ENCODE measurements at places on chromosomes 5 and 9.

DNA sequence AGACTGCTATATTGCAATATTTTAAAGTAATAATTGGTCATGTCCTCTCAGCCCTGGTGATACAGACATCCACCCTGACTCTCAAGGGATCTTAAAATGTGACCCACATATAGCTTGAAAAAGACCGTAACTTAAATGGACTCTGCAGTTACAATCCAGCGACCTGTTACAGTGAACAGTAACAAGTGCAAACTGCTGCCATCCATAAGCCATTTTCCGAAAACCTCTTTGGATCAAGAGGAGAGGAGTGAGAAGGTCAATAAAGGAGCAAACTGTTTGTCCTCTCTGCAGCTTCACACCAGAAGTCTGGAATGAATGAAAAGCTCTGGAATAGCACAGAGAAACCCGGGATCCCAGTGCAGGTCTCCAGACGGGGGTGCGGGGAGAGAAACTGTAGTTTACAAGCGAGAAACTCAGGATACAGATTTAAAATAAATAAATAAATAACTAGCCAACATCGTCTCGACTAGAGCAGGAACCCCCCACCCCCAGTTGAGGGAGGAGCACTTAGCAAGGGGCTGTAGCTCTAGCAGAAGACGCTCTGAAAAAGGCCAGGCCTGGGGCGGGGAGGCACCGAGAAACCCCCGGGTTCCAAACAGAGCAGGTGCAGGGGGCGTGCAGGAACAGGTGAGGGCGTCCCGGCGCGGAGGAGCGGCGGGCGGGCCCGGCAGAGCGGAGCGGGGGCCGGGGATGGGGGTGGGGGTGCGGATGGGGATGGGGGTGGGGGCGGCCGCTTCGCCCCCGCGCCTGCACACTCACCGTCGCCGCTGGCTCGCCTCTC is 572 bp downstream of the ZDHHC21 start:
- DNase-seq, result peak; percentile 10

- DNase-seq, result no peak
These were observed 18.6 kb upstream of the ANKRD18A start for GRCh38 chr9:38638881-38639576.

- no peak for DNase-seq
These were observed 32.2 kb upstream of the PAX5 start for GRCh38 chr9:37066139-37066725.

DNA sequence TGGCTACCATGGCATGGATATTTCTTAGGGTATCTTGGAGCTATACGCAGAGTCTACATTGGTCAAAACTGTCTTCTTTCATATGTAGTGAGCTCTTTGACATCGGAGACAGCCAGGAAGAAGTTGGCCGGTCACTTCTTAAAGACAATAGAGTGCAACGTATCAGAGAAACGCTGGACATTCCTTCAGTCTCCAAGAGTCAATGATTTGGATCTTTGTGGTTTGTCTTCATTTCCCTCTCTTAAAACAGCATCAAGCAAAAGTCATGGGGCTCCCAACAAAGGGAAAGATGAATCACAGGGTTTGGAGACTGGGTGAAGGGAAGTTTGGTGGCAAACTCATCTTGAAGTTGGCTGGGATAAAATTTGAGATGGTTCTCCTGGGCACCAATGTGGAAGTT is 320.1 kb downstream of the AGTPBP1 start:
- DNase-seq, result no peak

GRCh38 chr5:174045470-174046025 is at the start of gene NSG2:
TSS of gene NSG2 (plus strand) at chr5:174045706. CDS start at chr5:174046756, 1,050 bp downstream.
- peak; percentile 74 for DNase-seq

- DNase-seq, result no peak
These were observed 335.4 kb downstream of the NTRK2 start for GRCh38 chr9:85004818-85005413.

GRCh38 chr5:73282383-73282782 is 109.4 kb downstream of the TMEM174 start:
- no peak for DNase-seq

DNA sequence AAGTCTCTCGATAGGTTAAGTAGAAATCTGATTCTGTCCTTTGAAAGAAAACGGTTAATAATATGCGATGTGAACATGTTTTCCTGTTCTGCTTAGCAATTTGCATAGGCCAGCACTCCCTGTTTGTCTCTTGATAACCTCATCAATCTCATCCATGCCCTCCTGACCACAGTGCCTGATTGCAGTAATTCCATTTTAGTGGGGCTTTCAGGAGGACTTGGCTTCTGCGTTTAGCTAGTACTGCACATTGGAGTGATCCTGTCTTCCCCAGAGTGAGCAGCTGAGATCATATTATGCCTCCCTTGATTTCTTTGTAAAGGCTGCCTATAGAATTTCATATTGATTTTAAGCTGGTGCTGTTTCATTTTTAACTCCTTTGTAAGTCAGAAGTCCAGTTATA is 335.9 kb upstream of the ISL1 start:
- DNase-seq, result no peak

- DNase-seq, result no peak
These were observed 193.1 kb downstream of the MEF2C start for GRCh38 chr5:88689668-88690408.

DNA sequence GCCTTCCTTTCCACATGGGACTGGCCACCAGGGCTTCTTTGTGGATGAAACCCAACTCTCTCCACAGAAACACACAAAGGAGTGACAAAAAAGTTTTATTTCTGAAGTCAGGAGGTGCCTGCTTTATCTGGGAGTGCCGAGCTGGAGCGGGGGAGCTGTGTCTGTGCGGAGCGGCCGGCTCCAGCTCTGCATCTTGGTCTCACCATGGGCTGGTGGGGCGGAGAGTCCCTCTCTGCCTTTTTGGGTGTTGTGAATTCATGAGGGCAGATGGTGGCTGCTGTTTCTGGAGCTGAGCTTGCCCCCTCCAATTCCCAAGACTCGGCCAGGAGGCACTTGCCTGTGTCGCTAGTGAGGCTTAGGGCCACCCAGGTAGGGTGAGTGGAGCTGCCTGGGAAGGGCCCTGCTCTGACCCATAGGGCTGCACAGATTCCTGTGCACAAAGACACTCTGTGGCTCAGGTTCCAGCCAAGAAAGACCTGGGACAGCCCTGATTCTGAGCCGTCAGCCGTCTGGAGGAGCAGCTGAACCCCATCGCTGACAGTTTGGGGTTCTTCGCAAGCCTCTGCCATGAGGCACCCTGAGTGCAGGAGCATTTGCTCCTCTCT is 1.4 kb downstream of the DBH start:
- no peak for DNase-seq

DNA sequence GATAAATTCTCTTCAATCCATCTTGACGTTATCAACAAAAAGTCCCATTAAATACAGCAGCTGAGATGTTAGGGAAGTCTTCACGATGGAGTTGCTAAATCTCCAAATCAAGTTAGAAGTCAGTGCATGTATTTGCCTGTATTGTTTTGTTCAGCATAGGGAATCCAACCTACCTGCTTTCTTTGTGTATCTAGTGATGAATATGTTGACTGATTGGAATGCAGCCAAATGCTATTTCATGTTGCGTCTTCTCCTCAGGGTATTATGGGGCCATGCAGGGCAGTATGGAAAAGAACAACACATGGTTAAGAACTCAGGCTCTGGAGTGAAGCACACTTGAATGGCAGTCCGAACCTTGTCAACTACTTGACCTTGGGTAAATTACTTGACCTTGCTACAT is 529.5 kb upstream of the ZNF462 start:
- no peak for DNase-seq

DNA sequence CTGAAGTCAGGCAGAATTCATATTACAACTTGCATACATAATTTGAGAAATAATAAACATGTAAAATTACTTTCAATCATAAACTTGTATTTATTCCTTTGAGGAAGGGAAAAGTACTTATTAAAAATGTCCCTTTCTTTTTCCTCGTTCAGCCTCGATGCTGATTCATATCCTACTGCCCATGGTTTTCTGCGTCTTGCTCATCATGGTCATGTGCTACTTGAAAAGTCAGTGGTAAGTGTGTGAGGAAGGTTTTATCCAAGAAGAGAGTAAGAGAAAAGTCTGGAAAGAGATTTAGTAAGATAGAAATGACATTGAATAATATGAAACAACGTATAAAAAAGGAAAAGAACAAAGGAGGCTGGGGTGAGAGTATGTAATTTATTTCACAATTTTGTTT is 85.9 kb downstream of the OSMR start:
- DNase-seq, result no peak

DNA sequence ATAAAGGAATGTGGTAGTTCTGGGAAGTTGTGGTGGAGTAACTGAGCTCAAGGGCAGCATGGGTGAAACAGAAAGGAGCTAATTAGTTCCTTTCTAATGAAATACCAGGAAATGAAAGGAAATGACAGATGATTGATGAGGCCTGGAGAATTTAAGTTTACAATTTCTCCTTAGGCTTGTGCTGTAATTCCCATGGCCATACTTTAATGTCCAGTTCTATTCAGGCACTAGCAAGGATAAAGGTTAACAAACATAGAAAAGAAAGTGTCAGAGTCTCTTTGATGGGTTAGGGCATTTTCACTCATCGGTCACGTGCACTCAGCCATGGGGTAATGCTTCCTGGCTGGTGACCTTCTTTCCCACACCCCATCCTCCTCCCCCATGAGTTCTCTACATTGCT is 70.3 kb downstream of the CTSL start:
- no peak for DNase-seq

DNA sequence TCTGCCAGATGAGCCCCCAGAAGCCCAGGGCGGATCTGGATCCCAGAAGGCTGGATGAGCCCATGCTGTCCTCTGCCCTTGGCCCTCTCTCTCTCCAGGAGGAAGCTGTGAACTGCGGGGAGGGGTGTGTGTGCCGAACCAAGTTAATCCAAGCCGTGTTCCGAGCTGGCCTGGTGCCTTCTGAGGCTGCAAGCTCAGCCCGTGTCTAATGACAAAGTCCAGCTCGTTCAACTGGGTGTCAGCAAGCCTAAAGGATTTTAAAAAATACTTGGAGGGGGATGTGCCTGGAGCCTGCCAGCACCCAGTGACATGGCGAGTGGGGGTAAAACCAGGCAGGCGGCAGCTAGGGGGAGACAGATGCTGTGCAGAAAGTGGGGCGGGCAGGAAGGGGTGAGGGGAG is 8.0 kb downstream of the STC2 start:
- DNase-seq, result no peak

- no peak for DNase-seq
These were observed 42.1 kb upstream of the STXBP1 start for GRCh38 chr9:127569886-127570401.

DNA sequence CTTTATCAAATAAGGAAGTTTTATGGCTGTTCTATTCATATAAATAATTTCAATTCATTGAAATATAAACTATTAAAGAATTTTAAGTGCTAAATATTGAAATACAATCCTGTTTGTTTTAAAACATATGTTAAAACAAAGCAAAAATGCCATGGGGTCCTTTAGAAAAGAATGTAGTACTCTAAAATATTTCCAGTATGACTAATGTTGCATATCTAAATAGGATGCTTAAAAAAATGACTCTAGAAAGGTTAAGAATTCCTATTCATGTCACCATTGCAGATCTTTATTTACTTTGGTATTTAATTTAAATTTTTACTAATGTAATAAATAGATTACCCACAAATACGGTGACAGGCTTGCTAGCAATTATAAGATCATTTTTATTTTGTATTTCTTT is 132.3 kb downstream of the ZNF608 start:
- no peak for DNase-seq

- no peak for DNase-seq
These were observed 158.8 kb downstream of the TMEM161B start for GRCh38 chr5:88109818-88110217.

DNA sequence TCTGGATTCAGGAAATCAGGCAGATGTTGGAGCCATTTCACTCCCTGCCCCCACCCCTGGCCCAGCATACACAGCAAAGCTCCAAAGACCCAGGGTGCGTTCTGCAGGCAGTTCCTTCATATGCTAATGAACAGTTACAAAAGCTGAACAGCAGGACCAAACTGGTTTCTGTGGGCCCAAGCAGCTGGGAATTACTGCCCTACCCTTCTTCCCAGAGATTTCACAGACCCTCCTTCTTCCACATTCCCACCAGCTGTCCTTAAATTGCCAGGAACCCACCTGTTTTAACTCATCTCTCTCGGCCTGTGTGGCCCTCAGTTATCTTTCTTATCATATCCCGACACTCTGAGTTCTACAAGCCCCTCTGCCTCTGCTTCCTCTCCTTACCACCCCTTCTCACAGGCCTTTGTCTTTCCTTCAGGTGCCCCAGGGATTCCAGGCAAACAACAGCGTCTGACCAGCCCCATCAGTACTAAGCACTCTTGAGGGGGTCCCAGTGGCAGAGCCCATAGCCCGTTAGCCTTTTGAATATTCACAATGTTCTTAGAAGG is 10.6 kb upstream of the F2RL1 start:
- no peak for DNase-seq

DNA sequence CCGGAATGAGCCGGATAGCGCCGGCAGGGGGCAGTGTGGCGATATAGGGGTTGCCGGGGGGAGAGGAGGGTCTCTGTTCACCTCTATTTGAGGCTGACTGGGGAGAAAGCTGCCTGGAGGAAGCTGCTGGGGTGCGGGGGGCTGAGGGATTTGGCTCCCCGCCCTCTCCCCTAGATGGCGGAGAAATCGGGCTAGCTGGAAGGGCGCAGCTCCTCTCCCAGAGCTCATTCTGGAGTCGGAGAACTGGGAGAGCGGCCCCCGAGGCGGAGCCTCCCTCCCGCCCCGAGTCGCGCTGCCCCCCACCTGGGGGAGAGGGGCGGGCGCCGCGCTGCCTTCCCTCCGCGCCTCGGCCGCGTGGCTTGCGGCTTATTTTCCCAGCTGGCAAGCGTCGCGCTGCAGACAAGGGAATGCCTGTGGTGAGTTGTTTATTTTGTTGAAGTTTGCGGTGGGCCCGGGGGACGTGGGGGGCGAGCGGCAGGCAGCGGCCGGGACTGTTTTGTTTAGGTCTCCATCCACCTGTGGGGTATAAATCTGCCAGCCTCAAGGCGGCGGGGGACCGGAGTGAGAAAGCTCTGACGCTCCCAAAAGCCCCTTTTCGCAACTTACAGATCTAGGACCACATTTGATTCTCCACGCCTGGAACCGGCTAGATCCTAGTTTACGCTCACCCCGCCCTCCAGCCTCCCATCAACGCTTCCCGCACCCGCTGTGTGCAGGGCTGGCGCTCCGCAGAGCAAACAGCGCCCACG is 4.1 kb upstream of the RGMB start:
- DNase-seq, result no peak

- no peak for DNase-seq
These were observed 233.6 kb downstream of the MARCHF11 start for GRCh38 chr5:15946026-15946425.
